Fibroblast of villous mesenchyme (primary cell): ENCODE measurements at places on chromosomes 13 and 19.

DNA sequence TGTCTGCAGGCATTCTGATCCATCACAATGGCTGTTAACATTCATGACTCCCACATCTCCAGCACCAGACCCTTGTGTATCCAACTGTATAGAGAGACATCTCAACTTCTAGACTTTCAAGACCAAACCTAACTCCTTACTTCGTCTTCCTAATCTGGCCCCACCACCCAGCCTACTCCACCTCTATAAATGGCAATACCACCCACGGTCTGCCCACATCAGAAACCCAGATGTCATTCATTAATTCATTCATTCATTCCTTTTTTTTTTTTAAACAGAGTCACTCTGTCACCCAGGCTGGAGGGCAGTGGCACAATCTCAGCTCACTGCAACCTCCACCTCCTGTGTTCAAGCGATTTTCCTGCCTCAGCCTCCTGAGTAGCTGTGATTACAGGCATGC lies 10.4 kb downstream of the GPR42 start:
- no peak for DNase-seq

- peak; percentile 3 for DNase-seq
Measured at GRCh38 chr19:43966079-43966694, 15.2 kb downstream of the ZNF221 start.

DNA sequence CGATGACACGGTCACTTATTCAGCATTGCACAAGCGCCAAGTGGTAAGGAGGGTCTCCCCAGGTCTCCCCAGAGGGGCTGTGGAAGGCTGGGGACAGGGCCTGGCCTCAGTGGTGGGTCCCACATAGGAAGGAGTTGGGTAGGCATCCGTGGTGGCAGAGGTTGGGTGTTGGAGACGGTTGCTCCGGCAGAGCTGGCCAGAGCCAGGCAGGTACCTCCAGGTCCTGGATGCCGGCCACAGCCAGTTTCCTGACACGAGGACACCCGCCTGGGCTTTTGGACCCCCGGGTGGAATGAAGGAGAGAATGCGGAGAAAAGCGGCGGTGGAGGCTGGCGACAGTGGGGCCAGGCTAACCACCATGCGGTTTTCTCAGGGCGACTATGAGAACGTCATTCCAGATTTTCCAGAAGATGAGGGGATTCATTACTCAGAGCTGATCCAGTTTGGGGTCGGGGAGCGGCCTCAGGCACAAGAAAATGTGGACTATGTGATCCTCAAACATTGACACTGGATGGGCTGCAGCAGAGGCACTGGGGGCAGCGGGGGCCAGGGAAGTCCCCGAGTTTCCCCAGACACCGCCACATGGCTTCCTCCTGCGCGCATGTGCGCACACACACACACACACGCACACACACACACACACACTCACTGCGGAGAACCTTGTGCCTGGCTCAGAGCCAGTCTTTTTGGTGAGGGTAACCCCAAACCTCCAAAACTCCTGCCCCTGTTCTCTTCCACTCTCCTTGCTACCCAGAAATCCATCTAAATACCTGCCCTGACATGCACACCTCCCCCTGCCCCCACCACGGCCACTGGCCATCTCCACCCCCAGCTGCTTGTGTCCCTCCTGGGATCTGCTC lies 1.3 kb upstream of the FFAR1 start:
- no peak for DNase-seq

GRCh38 chr13:91574766-91575165 lies 176.3 kb downstream of the GPC5 start:
- no peak for DNase-seq

DNA sequence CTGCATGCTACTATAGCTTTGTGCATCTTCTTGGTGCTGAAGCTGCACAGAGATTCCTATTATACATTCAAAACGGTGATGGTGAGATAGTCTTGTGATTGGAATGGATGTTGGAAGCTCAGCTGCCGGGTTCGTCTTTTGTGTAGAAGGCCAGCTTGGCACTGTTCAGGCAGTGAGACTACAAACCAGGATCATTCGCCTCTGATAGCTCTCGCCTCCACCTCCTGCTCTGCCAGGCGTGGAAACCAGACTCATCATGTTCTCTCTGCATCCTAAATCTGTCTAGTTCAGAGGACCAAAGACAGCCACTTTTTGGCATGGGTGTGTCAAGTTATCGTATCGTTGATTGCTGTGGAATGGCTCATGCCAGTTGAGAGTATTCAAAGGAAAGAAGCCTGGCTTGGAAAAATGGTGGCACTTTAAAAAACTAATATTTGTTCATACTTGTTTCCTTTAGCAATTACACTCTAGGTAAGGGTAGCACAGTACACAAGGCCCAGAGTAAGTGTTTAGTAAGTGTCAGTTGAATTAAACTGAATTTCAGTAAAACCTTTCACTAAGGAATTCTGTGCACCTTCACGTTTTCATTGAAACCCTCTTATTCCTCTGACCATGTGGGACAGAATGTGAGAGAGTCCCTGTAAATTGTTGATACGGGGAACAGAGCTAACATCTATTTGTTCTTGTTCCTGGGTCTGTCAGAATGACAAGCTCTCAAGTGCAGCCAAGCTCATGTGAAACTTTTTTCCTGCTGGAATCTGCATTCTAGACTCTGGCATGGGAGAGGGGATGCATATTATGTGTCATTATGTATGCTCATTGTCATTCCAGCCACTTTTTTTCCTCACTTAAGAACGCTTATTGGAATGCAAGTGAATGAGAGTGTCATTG lies 69.8 kb downstream of the DPY19L3 start:
- no peak for DNase-seq

DNA sequence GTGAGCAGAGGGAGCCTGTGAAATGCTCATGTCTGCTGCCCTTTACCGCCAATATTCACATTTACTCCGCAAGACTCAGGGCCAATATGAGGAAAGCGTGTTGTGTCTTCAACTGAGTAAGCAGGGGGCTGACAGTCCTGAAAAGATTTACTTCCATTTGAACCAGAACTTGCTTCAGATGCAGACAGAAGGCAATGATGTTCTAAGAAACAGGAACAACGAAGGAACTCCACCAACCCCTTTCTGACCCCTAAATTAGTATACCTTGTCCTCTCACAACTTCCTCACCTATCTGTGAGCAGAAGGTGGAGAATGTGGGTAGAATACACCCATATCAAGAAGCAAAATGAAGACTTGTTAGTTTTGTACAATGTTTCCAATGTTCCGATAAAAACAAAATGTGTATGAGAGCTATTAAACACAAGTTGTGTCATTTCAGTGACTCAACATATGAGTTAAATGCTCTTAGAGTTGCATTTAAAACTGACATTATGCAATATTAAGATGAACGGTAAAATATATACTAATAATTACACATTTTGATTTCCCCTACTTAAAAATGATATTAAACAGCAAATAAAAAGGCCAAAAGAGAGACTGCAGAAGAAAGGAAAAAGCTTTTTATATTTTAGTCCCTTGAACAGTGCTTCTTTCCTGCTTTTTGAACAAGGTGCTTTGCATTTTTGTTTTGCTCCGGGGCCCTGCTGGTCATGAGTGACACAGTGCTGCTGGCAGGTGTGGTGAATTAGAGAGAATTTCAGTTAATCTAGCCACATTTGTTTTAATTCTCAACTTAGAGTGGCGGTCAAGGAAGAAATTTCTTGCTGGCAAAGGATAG lies 16.0 kb downstream of the TMEM272 start:
- DNase-seq = no peak

DNA sequence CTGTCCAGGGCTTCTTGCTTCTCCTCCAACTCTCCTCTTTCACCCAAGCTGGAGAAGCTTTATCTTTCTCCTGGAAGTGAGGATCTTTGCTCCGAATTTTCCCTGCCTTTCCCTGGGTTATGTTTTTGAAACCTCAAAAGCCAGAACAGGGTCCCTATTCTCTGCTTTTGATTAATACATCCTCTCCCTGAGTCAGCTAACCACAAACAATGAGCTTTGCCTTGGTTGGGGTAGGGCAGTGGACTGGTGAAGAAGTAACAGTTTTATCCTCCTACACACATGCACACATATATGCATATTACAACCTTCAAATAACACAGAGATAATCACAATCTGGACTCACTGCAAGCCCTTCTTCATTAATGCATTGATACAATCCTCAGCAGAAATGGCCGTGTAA lies 44.6 kb downstream of the DLEU7 start:
- DNase-seq = no peak

DNA sequence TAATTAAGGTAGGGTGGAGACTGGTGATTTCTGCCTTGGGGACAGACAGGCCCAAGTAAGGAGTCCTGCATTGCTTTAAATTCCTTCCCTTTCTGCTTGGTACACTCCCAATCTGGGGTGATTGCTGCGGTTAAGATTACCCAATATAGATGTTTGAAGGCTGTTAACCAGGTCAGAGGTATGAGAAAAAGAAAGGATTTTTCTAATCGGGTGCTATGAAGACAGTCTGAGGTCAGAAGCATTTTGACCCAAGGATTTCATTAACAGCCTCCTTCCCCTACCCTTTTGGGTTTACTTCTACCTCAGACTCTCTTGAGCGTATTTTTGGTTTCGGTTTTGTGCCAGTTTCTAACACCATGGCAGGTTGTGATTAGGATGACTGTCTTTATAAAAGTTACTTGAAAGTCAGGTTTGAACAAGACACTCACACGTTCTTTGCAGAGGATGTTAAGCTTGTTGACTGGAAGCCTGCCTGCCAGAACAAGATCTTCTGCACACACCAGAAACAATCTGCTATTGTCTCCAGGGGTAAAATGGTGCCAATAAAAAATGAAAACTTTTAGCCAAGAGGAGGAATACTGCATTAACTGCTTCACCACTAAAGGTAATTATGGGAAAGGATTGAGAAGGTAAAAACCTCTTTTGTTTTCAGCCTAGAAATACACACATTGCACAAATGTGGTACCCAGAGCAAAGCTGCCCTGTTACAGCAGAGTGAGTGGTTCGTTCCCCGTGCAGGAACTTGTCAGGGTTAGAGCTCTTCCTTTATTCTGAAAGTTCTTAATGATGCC lies 108.8 kb downstream of the NDFIP2 start:
- peak; percentile 6 for DNase-seq

- peak; percentile 23 for DNase-seq
Measured at GRCh38 chr19:590396-590745, 690 bp downstream of the HCN2 start.
